ENCODE measurements at places on chromosomes 16 and 17.

- no peak for DNase-seq
These were observed 199.4 kb downstream of the AATF start for GRCh38 chr17:37148156-37148555.

GRCh38 chr16:15466886-15467781 is 32.7 kb downstream of the BMERB1 start:
- DNase-seq = no peak

DNA sequence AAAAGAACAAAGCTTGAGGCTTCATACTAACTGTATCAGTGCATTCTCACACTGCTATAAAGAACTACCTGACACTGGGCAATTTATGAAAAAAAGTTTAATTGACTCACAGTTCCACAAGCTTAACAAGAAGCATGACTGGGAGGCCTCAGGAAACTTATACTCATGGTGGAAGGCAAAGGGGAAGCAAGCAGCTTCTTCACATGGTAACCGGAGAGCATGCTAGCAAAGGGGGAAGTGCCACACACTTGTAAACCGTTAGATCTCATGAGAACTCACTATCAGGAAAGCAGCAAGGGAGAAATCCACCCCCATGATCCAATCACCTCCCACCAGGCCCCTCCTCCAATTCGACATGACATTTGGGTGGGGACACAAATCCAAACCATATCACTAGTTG is 25.3 kb downstream of the CTRB2 start:
- no peak for DNase-seq

DNA sequence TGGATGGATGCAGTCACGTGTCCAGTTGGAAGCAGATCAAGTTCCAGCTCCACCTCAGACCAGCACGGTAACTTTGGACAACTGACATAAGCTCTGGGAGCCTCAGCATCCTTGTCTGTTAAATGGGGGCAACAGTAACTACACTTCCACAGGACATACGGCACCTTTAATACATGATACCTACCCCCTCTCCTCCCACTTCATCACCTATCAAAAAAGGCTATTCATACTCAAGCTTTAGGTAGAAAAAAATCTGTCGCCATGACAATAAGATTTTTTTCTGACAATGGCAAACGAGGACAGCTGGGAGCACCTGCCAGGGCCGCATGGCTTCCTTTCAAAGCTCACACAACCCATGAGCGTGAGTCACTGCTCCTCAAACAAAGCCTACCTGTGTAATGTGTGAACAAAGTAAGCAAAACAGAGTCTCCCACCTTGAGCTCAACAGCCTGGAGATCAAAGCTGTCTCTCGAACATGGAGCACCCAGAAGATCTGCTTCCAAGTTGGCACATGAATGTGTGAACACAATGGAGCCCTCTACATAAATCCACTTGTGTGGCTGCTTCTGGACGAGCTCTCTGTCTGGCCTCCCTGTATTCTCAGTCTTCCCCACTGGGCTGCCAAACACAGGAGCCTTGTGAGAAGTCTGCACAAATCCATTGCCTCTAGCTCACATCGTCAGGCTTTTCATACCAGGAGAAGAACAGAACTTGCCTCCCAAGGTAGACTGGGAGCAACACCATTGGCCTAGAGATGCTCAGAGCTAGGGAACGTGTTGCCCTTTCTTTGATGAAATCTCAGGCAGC is 459.7 kb downstream of the SOX9 start:
- DNase-seq = no peak

Data from neural progenitor cell (in vitro differentiated cells).